ENCODE measurements at places on chromosomes 12 and 14. TPM values are rescaled to one million over a fixed set of nuclear protein-coding genes. Genes with fewer than 3 reads are reported as not detected.

RARG gene
- 26.4 TPM for polyA plus RNA-seq

- H3K4me1 ChIP-seq, result no peaks in the 10 kb centered on the region
- H3K27ac ChIP-seq, result no peak overlapping the region
- H3K4me3 ChIP-seq, result no peak overlapping the region
- no peaks in the 10 kb centered on the region for H3K36me3 ChIP-seq
These were observed 30.6 kb downstream of the STK38L start for GRCh38 chr12:27274706-27275105.

GRCh38 chr14:96851694-96852381 lies 54.7 kb downstream of the VRK1 start:
- no peaks in the 10 kb centered on the region for H3K27me3 ChIP-seq
- no peak overlapping the region for H3K27ac ChIP-seq
- DNase-seq, result no peak
- no peaks in the 10 kb centered on the region for H3K36me3 ChIP-seq

DNA sequence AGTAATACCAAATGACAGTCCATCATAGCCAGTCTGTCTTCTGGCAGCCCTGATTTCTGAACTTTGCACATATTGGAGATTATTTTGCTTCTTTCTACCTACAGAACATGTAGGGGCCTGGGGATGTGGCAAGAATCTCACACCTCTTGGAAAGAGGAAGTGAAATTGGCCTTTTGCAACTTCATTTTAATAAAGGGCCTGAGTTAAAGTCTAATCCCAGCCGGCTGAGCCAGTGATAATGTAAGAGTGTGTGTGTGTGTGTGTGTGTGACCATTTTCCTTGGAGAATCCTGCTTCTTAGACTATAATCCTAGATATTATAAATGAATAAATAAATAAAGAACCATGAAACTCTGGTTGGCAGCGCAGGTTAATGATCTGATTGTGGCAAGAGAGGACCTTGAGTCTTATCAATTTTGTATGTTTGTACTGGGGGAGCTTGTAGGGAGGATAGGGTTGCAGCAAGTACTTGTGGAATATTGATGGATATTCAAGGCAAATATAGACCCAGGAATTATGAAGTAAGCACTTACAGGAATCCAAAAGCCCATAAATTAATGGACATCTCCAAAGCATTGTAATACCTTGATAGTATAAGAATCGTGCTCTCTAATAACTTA lies 233.2 kb upstream of the AMIGO2 start:
- DNase-seq, result no peak
- H3K27me3 ChIP-seq, result no peaks in the 10 kb centered on the region
- H3K4me3 ChIP-seq, result no peak overlapping the region
- no peak overlapping the region for H3K27ac ChIP-seq

- H3K27ac ChIP-seq, result no peak overlapping the region
- no peak overlapping the region for H3K4me3 ChIP-seq
- no peak for DNase-seq
- no peaks in the 10 kb centered on the region for H3K36me3 ChIP-seq
- no peaks in the 10 kb centered on the region for H3K4me1 ChIP-seq
- H3K27me3 ChIP-seq, result peaks cover 48% of the 10 kb centered on the region
These were observed 5.0 kb downstream of the C14orf180 start for GRCh38 chr14:104584557-104584956.

DNA sequence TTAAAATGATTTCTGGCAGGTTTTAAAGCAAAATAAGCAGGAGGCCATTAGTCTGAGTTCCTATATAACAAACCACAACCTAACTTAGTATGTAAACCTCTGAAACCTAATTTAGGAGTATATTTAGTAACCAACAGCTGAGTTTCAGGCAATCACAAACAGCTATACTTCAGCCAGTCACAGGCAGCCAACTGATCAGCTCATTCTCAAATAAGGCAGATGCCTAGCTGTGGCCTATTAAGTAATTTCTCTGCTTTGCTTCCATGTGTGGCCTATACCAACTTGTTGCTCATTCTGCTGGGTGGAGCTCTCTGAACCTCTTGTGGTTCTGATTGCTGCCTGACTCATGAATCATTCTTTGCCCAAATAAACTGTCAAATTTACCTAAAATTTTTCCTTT lies 408.9 kb upstream of the FBXO33 start:
- H3K27ac ChIP-seq, result no peak overlapping the region
- H3K4me3 ChIP-seq, result no peak overlapping the region
- DNase-seq, result no peak
- H3K4me1 ChIP-seq, result no peaks in the 10 kb centered on the region
- no peaks in the 10 kb centered on the region for H3K36me3 ChIP-seq

Measured in keratinocyte (primary cell).